ENCODE measurements at places on chromosomes 5 and 9.

DNA sequence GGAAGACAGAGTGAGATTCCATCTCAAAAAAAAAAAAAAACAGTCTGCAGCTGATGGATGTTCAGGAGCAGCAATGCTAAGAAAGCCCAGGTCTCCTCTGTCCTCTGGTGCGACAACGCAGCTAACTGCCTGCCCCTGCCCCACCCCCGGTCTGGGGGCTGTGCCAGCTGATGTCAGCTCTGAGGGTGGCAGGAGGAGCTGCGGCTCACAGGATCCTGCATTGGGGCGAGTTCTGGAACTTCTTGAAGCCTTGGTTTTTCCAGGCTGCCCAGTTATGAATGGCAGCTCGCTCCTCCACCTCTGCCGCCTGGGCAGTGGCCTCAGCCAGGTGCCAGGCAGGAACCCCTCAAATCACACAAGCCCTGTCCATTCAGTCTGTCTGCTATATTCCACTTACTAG is 113.5 kb downstream of the ROR2 start:
- no peak for DNase-seq

DNA sequence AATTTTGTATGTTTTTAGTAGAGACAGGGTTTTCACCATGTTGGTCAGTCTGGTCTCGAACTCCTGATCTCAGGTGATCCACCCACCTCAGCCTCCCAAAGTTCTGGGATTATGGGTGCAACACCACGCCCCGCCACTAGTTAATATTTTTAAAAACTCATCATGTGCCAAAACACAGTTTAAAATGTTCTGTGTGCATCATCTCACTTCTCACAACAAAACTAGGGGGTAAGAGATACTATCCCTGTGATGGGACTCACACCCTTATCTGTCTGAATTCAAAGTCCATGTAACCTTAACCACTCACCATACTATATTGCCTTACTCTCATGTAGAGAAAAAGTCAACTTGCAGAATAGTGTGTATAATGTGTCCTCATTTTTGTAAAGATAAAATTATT is 2.6 kb downstream of the PKD2L2 start:
- no peak for DNase-seq

DNA sequence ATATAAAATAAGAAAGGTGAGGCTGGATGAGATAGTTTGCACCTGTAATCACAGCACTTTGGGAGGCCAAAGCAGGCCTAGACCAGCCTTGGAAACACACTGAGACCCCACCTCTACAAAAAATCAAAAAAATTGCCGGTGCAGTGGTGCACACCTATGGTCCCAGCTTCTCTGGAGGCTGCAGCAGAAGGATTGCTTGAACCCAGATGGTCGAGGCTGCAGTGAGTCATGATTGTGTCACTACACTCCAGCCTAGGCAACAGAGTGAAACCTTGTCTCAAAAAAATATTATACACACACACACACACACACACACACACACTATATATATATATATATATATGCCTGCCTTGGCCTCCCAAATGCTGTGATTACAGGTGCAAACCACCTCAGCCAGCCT is 1.3 kb downstream of the SLC35D2 start:
- DNase-seq: no peak

DNA sequence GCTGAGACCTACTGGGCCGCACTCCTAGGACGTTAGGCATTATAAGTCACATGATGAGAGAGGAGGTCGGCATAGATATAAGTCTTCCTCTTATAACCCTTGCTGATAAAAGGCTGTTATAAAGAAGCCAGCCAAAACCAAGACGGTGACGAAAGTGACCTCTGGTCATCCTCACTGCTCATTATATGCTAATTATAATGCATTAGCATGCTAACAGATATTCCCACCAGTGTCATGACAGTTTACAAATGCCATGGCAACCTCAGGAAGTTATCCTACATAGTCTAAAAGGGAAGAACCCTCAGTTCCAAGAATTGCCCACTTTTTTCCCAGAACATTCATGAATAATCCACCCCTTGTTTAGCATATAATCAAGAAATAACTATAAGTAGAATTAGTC is 222.4 kb downstream of the TLE1 start:
- DNase-seq: no peak

- no peak for DNase-seq
Measured at GRCh38 chr5:133753856-133754255, 141.5 kb upstream of the FSTL4 start.

- DNase-seq: no peak
Measured at GRCh38 chr9:27679338-27679737, 106.1 kb upstream of the C9orf72 start.

DNA sequence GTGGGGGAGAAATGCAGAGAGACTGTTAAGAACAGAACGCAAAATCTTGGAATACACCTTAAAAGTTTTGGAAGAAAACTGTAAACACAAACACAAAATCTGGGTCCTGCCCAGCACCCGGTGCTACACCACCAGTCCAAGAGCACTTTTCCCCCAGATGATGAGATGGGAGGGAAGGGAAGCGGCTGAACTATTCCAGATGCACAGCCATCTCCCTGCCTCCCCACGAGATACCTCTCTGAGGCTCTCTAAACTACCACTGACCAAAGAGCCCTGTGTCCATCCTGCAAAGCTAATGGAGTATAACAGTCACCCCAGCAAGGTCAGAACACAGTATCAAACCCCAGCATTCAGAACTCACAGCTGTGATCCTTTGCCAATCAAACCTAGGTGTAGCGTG is 8.0 kb downstream of the SPARC start:
- no peak for DNase-seq

DNA sequence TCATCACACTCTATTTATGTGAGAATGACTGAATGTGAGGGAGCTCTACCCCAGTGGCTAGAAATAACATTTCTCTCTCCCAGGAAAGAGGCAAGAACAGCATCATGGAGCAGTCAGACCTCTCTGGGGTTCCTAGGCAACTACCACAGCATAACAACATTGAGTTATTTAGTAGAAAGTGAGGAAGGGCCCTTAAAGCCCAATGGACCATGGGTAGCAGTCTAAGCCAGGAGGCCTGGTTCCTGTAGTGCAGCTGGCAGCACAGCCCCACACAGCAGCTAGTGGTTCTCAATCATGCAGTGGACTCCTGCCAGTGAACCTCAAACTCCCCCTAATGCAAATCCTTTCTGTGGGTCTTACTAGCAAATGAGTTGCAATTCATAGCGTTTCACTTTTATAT is 55.3 kb downstream of the SPEF2 start:
- DNase-seq: no peak
